ENCODE measurements at places on chromosomes 2 and 18.

DNA sequence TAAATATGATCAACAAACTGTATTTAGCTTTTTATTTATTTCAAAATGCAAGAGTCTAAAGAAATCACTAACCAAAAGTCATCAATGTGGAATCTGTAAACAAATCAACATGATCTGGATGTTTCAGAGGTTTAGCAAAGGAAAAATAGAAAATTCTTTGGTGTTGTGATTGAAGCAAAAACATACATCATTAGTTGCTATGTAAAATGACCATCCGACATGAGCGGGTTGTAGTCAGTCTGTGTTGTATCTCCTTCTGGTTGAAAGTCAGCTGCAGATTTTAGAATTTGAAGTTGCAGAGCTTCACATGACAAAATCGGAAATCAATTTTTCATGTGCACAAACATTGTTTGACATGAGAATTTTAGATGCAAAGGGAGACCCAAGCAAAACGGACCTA is 63.2 kb downstream of the IRS1 start:
- no peak for DNase-seq

- DNase-seq, result no peak
These were observed 2.4 kb downstream of the HNRNPLL start for GRCh38 chr2:38600242-38600891.

DNA sequence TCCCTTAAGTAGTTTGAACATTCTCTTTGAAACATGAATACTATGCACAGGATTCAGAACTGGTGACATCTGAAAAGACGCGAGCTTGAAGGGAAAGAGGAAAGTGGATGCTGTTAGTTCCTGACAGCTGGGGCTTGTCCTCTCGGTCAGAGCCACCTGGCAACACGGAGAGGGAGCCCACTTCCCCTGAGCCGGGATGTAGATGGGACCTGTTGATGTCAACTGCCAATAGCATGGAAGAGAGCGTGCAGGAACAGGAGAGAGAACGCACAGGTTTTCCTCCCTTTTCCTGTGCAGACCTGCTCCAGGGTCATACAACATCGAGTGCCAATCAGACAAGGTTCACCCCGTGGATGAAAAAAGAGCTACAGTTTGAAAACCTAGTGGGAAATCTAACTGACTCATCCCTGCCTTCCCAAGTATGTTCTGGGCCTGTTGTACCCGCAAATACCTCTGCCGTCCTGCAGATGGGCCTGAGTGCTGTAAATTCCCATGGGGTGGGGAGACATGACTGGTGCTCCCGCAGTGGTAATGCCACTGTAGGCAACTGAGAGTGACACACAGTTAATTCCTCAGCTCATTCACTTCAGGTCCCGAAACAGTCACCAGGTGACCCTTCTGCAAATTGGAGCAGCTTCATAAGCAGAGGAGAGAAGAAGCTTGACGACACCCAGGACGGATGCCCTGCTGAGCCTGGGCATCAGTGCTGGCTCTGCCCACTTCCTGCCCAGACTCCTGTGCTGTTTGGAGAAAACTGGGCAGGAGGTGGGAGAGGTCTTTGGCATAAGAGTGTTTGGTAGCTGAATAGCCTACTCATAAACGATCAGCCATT is 13.9 kb upstream of the MBP start:
- DNase-seq, result no peak

GRCh38 chr2:11163439-11164317 is 8.4 kb downstream of the SLC66A3 start:
- no peak for DNase-seq

DNA sequence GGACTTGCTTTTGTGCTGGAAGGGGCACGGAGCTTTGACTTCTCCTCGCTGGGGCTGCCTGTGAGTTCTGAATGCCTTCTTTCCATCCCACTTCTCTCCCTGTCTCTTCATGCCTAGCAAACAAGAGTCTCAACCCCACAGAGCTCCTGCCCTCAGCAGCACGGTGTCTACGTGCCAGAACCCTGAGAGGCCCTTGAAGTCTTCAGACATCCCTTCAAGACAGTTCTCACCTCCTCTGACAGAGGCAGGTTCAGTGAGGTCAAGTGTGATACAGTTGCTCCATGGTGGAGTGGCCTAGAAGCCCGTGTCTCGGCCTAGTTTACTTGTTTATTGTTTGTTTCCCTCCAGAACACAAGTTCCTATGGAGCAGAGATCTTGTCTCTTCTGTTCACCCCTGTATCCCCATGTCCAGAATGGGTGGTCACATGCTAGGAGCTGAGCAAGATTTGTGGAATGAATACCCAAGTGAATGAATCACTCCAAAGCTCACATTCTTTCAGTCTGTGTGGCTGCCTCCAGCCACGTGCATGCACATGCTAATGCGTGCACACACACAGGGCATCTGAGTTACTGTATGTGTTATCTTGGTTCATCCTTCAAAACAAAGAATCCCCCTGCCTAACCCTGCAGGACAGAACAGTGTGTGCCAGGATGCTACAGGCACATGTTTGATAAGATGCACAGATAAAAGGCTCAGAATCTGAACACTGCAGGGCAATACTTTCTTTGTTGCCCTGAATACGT is 391.6 kb downstream of the NBAS start:
- no peak for DNase-seq

DNA sequence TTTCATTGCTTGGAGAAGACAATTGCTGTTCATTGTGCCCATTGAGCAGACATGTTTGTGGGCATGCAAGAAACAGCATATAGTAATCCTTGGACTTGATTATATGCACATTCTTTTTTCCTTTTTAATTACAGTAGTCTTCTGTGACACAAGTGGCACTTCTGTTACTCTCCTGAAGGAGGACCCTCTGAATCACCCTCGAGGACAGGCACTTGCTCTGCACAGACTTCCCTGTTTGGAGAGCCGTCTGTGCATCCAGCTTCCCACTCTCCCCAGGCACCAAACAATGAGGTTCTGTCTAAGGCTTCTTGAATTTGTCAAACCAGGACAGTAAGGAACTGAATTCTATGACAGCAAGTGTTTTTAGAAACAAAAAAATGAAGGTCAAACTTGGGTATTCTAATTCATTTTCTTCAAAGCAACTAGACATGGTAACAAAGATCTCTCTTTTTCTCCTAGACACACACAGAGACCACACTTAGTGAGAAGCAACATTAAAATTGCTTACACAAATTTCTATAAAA is 844.6 kb upstream of the ID2 start:
- no peak for DNase-seq

DNA sequence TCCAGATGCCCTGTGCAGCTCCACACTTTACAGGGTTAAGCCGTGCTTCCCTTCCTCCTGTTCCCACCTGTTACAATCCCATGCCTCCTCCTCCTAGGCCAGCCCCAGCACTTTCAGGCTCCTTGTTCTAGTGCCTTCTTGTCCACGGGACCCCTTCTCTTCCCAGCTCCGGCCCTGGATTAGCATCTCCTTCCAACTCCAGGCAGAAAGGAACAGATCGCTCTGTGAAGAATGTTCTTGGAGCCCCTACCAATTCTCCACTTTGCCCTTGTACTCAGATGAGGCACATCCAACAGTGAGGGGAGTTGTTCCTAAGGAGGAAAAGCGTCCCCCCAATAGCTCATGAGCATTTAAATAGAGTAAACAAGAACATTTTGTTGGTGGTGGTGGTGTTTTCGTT is 72.7 kb downstream of the CABLES1 start:
- DNase-seq, result no peak

DNA sequence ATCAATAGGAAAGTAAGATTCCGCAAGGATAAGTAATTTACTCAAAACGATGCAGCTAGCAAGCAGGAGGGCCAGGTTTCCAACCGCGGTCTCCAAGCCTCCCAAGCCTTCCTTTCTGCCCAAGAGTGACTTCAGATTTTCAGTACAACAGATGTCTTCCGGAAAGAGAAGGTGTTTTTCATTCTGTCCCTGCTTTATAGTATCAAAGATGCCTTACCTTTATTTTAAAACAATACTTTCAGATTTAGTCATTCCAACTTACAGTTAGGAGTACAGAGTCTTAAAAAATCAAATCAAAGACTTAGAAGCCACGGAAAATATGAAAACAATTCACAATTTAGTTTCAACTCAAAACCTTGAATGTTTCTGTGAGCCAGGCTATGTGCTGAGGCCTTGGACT is 43.6 kb downstream of the CYB5A start:
- DNase-seq, result no peak

GRCh38 chr18:32730068-32730467 is 42.8 kb downstream of the KLHL14 start:
- DNase-seq, result no peak

GRCh38 chr2:43814711-43815110 is 23.9 kb downstream of the ABCG5 start:
- DNase-seq, result no peak

- DNase-seq, result no peak
These were observed 615.0 kb upstream of the FANCL start for GRCh38 chr2:58856100-58856499.

DNA sequence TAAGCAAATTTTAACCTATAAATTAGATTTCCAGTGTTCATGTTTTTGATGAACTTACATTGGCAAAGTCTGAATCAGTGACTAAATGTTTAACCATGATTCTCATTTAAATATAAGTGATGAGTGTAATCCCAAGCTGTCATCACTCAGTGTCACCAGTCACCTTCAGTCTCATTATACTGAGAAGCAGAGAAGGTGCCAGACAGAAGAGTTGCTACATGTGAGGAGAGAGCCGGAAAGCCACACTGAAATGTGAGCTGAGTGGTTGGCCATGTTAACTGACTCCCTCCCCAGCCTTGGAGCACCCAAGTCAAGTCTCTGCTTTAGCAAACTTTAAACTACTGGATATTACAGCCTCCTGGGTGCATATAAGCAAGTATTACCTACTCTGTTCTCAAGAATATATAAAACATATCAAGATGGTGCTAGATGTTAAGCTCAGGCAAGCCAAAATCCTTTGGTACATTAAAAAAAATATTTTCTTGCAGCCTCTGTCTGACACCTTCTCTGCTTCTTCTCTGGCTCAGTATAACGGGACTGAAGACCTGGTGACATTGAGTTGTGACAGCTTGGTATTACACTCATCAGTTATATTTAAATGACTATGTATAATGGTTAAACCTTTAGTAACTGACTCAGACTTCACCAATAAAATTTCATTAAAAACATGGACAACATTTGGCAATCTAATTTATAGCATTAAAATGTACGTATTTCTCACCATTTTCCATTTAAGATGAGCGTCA is 75.8 kb upstream of the MAP3K20 start:
- DNase-seq, result no peak

DNA sequence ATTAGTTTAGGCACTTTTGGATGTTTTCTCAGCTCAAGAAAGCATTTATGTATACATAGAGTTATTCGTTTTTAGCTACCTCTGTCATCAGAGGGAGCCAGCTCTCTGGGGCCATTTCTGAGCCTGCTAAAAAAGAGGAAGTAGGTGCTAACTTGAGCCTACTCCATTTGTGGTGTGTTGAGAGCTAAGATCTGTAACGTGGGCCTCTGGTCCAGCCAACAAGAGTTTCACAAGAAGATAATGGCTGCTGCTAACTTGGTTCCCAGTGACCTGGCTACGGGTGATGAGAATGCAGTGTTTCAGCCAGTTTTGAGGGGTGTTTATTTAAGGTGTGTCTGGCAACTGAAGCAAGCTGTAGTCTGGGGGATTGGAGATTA is 182.5 kb downstream of the PRKCE start:
- DNase-seq, result no peak

DNA sequence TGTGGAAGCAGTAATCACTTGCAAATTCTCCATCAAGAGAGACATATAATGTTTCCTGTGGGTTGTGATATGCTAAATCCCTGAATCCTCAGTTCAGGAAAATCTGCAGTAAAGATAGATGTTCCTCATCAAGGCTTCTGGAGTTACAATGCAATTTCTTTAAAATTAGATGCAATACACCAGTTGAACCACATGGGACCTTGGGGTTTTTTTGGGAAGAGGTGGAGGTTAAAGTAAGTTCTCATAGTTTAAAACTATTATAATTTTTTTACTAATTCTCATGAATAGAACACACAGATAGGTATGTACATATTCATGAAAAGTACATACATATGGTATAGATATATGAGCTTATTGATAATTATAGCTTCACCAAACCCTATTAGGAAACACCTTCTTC is 496.2 kb downstream of the SATB2 start:
- no peak for DNase-seq

GRCh38 chr2:142395291-142395690 is 264.5 kb upstream of the LRP1B start:
- DNase-seq, result no peak

- DNase-seq, result no peak
These were observed 63.3 kb upstream of the GALNT5 start for GRCh38 chr2:157194097-157194688.

GRCh38 chr2:8408560-8409460 is 273.0 kb upstream of the ID2 start:
- DNase-seq, result peak; percentile 50

DNA sequence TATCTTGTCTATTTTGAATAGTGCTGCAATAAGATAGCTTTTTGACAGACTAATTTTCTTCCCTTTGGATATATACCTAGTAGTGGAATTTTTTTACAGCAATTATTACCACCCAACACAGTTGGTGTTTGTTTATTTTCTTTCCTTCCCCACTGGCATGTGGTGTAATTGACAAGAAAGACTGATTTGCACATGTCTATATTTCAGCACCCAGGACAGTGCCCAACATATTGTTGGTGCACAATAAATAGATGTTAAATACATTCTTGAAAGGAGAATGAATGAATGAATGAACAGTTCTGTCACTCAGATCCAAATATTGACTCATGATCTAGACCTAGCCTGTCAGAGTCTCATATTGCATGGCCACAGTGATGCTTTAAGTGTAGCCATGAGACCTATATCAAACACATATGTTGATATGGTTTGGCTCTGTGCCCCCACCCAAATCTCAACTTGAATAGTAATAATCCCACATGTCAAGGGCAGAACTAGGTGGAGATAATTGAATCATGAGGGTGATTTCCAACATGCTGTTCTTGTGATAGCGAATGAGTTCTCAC is 538.2 kb downstream of the NYAP2 start:
- no peak for DNase-seq

GRCh38 chr2:165843351-165843750 is 49.3 kb upstream of the GALNT3 start:
- no peak for DNase-seq

GRCh38 chr2:46351750-46352138 is 54.5 kb downstream of the EPAS1 start:
- DNase-seq, result peak; percentile 36

DNA sequence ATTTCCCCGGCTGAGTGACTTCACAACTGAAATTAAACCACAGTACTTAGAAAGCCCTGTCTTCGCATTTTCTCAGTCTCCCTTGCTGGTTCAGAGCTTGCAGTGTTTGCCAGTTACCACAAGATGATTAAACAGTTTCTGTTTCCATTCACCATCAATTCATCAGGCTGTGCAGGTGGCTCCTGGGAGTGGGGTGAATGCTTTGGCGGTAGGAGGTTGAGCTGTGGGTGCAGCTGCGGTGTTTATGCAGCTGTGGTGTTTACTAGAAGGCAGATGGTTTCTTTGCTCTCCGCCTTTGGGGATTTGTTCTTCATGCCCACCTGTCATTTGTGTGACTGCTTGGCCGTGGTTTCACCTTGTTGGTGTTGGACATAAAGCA is 16.1 kb downstream of the ACOXL start:
- no peak for DNase-seq

GRCh38 chr2:21395366-21395765 is 271.6 kb downstream of the TDRD15 start:
- no peak for DNase-seq
